Kidney epithelial cell (primary cell): ENCODE measurements at places on chromosomes 13 and 19.

DNA sequence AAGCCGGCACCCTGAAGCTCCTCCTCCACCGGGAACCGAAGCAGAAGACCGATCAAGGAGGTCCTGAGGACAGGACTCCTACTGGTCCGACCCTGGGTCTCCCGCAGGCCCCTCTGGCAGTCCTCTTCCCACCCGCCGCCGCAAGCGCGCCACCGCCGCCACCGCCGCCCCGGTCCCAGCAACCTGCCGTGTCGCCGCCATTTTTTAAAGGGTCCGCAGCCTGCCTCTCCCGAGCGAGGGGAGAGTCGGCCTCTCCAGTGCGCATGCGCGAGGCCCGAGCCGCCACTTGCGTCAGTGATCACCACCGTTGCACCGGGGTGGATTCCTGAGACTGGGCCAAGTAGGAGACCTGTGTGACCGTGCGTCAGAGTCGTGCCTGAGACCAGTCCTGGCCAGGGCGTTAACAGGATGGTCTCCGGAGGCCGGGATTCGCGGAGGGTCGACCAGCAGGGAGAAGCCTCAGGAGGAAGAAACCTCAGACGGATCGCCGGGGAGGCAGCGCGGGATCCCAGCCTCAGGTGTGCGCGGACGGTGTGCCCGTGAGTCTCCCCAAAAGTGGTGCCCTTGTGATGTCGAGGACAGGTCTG, 51.6 kb downstream of the ZNF146 start:
- DNase-seq: no peak

- no peak for DNase-seq
Measured at GRCh38 chr19:40555978-40556689, 20.5 kb upstream of the SHKBP1 start.

DNA sequence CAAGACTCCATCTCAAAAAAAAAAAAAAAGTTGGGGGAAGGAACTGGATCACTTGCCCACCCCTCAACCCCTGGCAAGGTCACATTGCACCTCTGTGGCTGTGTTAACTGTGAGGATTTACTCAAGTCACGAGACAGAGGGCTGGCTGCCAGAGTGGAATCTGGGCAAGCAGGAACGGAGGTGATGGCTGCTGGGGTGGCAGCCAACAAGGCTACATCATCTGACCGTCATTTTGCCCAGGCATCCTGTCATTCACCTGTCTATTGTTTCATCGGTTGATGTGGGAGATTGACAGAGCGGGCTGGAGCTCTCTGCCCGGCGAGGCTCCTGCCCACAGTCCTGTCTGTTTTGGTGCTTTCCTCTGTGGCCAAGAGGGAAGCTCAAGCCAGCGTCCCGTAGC, 75.7 kb downstream of the DPF1 start:
- no peak for DNase-seq

- no peak for DNase-seq
Measured at GRCh38 chr19:10895920-10896319, 24.6 kb downstream of the CARM1 start.

DNA sequence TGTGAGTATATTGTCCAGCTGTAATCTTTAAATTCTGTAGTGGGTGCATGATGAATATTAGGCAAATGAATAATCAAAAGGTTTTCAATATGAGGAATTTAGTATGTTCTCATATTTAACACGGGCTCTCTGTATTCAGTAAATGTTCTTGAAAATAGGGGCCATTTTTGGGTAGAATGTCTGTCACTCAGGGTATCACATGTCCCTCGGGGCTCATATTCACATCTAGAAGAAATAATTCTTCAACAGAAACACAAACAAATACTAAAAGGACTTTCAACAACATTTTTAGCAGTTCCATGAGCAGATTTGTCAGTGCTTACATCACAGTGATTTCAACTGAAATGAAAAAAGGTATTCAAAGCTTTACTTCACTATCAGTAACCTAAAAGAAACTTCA, 1388.4 kb upstream of the MIR17HG start:
- DNase-seq: no peak

DNA sequence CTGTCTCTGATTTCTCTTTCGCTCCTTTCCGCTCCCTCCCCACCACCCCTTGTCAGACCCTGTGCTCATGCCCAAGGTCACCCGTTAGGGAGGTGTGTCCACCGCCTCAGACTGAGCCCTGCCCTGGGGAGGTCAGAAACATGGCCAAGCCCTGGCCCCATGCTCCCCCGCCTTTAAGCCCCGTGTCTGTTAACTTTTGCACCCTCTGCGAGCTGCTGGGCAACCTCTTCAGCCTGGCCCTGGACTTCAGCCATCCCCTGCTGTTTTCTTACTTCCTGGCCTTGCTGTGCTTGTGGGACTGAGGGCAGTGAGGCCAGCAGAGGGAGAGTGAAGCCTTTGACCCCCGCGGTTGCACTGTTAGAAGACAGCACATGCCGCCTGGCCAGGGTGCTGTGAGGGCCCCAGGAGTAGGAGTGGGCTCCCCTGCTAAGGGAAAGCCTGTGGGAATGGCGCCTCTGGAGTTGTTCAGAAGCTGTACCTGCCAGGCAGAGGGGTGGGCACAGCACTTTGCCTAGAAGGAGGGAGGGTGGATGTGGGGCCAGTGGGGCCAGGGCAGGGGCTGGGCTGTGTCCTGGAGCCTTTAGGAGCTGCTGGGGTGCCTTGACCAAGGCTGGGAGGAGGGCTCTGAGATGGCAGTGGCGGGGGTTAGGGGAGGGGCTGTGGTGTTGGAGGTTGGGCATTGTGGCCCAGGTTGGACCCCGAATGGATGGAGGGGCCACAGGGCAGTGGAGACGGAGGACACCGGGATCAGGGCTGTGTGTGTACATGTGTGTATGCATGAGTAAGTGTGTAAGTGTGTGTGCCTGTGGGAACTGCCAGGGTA, 7.9 kb downstream of the UPF1 start:
- DNase-seq: no peak
